T-helper 2 cell treated with Interferon-gamma antibody and Interleukin-4, amounts not matched to agents 5 μg/mL and 100 μg/mL, for 36 hours (primary cell): ENCODE measurements at places on chromosomes 7 and 10.
A peak's percentile ranks its signal among the peaks of the same experiment; 100 is the strongest.

GRCh38 chr7:5500777-5501350 is 77.2 kb upstream of the TNRC18 start:
- DNase-seq: no peak

GRCh38 chr10:3264161-3264761 is 91.7 kb upstream of the PITRM1 start:
- no peak for DNase-seq

- no peak for DNase-seq
Measured at GRCh38 chr10:48517911-48518811, 86.7 kb downstream of the ARHGAP22 start.

- DNase-seq: no peak
Measured at GRCh38 chr7:1219498-1219897, 13.2 kb upstream of the UNCX start.

- DNase-seq: no peak
Measured at GRCh38 chr10:70435241-70436085, 6.0 kb downstream of the NODAL start.

DNA sequence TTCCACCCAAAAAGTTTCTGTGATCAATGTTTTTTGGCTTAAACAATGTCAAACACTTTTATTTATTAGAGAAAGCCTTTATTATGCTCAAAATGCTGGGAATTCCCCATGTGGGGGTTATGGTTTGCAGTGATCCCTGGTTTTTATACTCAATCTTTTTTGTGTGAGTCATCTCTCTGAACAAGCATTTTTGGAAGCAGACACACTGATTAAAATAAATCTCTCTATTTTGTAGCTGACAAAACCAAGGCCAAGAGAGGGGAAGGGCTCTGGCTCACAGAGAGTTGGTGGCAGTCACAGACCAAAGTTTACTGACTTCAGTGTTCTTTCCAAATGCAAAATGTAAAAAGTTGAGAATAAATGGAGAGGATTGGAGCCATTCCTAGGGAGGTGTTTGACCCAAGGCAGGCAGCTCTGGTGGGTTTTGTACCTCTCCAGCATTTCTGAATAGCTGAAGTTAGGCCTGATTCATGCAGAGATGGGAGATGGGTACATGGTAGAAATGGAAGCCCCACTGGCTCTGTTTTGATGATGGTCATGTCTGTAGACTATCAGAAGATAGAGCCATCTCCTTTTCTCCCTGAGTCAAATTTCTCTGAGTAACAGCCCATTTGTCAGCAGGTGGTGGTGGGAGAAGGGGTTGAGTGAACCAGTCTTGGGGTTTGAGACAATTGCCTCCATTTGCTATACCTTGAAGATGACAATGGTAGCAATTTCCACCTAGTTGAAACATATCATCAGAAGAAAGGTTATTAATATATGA is 45.4 kb upstream of the NAMPT start:
- peak; percentile 23 for DNase-seq

GRCh38 chr10:100986623-100986951 is 710 bp downstream of the MRPL43 start:
- DNase-seq: no peak
